ENCODE measurements at places on chromosomes 7 and 10. TPM values are rescaled to one million over a fixed set of nuclear protein-coding genes. Genes with fewer than 3 reads are reported as not detected.

The LRRC61 gene
- total RNA-seq, result 4.9 TPM

The ZNF3 gene
- 16.9 TPM for total RNA-seq

The TMEM178B gene
- 11.9 TPM for total RNA-seq

The MASTL gene
- 4.9 TPM for total RNA-seq

The GPR146 gene
- 8.8 TPM for total RNA-seq

The PIK3CG gene
- 3.1 TPM for total RNA-seq

The HABP2 gene
- 9.2 TPM for total RNA-seq

- no peak overlapping the region for H3K4me3 ChIP-seq
- H3K27me3 ChIP-seq, result no peaks in the 10 kb centered on the region
- H3K4me1 ChIP-seq, result peaks cover 15% of the 10 kb centered on the region
- H3K27ac ChIP-seq, result no peak overlapping the region
- DNase-seq, result no peak
Measured at GRCh38 chr10:11697718-11698527, 44.3 kb upstream of the ECHDC3 start.

- H3K4me3 ChIP-seq, result no peak overlapping the region
- H3K27ac ChIP-seq, result no peak overlapping the region
- H3K36me3 ChIP-seq, result no peaks in the 10 kb centered on the region
- peaks cover 26% of the 10 kb centered on the region for H3K4me1 ChIP-seq
Measured at GRCh38 chr7:1105189-1105588, 17.3 kb downstream of the GPER1 start.

- peaks cover 10% of the 10 kb centered on the region for H3K4me1 ChIP-seq
- no peak overlapping the region for H3K27ac ChIP-seq
- H3K27me3 ChIP-seq, result no peaks in the 10 kb centered on the region
Measured at GRCh38 chr7:123773481-123773880, 24.7 kb upstream of the WASL start.

DNA sequence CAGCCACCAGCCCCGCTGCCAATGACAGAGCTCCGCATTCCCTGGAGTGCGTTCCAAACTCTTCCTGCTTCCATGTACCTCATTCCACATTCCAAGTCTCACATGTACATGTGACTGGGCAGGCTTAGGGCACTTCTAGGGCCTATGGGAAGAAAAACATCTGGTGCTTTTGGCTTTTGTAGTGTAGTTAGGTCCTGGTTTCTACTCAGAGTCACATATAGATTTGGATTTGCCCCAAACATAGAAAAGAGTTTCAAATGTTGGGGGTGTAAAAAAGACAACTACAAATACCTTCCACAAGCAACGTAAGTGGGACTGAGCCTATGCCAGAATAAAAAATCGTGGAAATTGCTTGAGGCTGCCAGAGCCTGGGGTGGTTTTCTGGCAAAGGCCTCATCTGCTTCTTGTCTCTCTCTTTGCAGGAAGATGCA is 84.1 kb downstream of the ZNF467 start:
- H3K36me3 ChIP-seq, result no peaks in the 10 kb centered on the region
- peaks cover 6% of the 10 kb centered on the region for H3K4me1 ChIP-seq
- no peak overlapping the region for H3K4me3 ChIP-seq
- H3K27ac ChIP-seq, result no peak overlapping the region

GRCh38 chr10:122310311-122311050 is 39.4 kb downstream of the BTBD16 start:
- no peaks in the 10 kb centered on the region for H3K36me3 ChIP-seq
- DNase-seq, result peak; percentile 85
- no peak overlapping the region for H3K4me3 ChIP-seq
- peak overlapping the region; percentile 69 for H3K27ac ChIP-seq
- H3K27me3 ChIP-seq, result no peaks in the 10 kb centered on the region

GRCh38 chr7:35805876-35806275 is 5.0 kb downstream of the SEPTIN7 start:
- H3K27me3 ChIP-seq, result no peaks in the 10 kb centered on the region
- H3K36me3 ChIP-seq, result no peaks in the 10 kb centered on the region
- DNase-seq, result no peak
- no peak overlapping the region for H3K27ac ChIP-seq

GRCh38 chr10:114876169-114876568 is 54.6 kb downstream of the FHIP2A start:
- no peaks in the 10 kb centered on the region for H3K27me3 ChIP-seq
- no peak overlapping the region for H3K27ac ChIP-seq
- DNase-seq, result no peak
- no peaks in the 10 kb centered on the region for H3K36me3 ChIP-seq
- peaks cover 8% of the 10 kb centered on the region for H3K4me1 ChIP-seq

DNA sequence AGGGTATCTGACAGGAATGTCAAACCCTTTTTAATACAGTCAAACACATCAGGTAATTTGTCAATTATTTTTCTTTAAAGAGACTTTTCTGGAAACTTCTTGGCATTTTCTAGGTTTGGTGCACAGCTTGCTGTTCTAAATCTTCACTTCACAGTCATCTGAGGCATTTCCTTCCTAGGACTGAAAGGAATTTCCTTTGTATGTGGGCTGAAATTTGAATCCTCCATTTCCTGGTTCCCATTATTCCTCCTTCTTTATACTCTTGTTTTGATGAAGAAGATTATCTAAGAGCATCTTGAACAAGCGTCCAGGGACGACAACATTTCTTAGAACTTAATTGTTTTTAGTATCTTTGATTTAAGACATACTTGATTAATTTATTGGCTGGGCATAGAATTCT is 24.9 kb downstream of the CALD1 start:
- DNase-seq, result no peak
- H3K4me1 ChIP-seq, result no peaks in the 10 kb centered on the region
- no peaks in the 10 kb centered on the region for H3K36me3 ChIP-seq
- no peak overlapping the region for H3K27ac ChIP-seq
- H3K4me3 ChIP-seq, result no peak overlapping the region

DNA sequence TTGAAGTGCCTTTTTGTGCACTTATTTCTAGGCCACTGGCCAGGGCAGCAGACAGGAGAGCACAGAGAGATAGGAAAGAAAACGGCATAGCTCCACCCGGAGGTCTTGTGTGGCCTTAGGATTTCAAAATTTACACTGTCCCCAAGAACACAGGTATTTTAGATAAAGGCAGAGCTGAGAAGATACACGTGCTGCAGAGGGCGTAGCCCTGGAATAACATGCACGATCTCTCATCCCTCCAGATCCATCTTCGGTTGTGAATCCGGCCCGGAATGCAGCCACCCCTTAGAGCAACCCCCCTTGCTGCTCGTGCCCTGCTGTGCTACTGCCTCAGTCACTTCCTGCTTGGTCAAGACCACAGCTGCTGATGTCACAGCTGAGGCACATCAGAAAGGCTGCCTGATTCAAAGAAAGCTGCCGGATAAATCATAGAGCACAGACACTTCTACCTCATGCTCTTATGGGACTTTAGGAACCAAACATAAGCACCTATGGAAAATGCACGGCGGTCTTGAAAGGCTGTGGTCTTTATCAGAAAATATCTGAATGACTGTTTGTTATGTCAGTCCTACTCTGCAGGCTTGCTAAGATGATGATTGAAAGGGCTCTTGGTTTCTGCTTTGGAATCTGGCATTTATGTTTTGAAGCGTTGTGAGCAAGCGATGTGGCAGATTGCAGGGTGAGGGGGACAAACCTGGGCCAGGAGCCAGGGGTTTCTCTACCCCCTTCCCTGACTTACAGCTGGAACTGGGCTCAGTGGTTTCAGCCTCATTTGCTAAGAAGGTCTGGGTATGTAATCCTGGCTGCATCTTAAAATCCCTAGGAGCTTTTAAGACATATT is 152.0 kb downstream of the SVIL start:
- H3K27ac ChIP-seq, result no peak overlapping the region
- peaks cover 14% of the 10 kb centered on the region for H3K36me3 ChIP-seq
- no peak overlapping the region for H3K4me3 ChIP-seq
- DNase-seq, result no peak
- H3K27me3 ChIP-seq, result no peaks in the 10 kb centered on the region
- peaks cover 5% of the 10 kb centered on the region for H3K4me1 ChIP-seq

DNA sequence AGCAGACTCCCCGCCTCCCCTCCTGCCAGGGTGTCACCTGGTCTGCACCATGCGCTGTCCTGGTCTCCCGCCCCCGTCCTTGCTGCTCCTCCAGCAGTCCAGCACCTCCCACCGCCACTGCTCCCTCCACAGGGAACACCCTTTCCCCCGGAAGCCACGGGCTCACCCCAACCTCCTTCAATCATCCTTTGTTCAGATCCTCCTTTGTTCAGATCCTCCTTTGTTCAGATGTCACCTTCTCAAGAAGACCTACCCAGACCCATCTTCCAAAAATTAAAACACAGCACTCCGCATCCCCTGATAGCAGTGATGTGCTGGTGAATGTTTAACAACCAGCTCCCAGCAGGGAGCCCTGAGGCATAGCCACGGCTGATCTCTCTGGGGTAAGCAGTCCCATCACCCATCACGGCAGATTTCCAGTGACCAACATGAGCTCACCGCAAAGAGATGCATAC is 237.7 kb downstream of the USP6NL start:
- no peak overlapping the region for H3K4me3 ChIP-seq
- H3K27me3 ChIP-seq, result no peaks in the 10 kb centered on the region
- H3K4me1 ChIP-seq, result no peaks in the 10 kb centered on the region
- DNase-seq, result no peak

DNA sequence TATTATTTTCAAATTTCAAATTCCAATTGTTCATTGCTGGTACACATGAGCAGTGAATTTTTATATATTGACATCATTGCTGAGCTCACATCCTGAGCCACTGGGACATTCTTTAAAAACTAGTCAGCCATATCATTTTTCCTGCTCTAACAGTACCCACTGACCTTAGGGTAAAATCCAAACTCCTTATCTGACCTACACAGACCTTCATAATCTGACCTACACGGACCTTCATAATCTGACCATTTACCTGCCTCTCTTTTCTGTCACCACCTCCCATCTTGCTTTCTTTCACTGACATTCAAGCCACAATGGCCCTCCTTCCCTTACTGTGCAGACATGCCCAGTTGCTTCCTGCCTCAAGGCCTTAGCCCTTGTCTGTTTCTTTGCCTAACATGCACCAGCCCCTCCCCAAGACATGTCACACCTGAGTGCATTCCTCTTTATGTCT is 16.1 kb upstream of the CUZD1 start:
- no peaks in the 10 kb centered on the region for H3K36me3 ChIP-seq
- no peak overlapping the region for H3K27ac ChIP-seq
- no peak for DNase-seq
- no peak overlapping the region for H3K4me3 ChIP-seq
- peaks cover 38% of the 10 kb centered on the region for H3K4me1 ChIP-seq

DNA sequence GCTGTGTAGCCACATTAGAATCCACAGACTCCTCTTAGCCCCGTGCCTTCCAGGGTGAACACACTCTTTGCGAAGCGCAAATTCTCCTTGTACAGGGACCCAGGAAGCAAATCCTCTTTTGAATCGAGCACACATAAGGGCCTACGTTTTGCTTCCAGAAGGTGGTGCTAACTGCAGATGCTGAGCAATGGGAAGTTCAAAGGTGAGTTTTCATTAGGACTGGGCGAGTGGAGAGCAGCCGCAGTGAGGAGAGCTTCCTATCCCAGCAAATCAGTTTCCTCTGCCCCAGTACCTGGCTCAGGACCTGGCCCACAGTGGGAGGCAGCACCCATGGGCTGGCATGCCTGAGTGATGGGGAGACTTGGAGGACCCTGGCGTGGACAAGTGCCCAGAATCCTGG is 23.5 kb upstream of the GPR26 start:
- no peaks in the 10 kb centered on the region for H3K4me1 ChIP-seq
- no peaks in the 10 kb centered on the region for H3K36me3 ChIP-seq
- H3K4me3 ChIP-seq, result no peak overlapping the region
- no peak for DNase-seq
- H3K27me3 ChIP-seq, result no peaks in the 10 kb centered on the region

- H3K27ac ChIP-seq, result no peak overlapping the region
- no peak overlapping the region for H3K4me3 ChIP-seq
- H3K4me1 ChIP-seq, result no peaks in the 10 kb centered on the region
- H3K27me3 ChIP-seq, result no peaks in the 10 kb centered on the region
- no peaks in the 10 kb centered on the region for H3K36me3 ChIP-seq
- no peak for DNase-seq
Measured at GRCh38 chr7:129066290-129067131, 11.6 kb upstream of the TNPO3 start.

GRCh38 chr10:29839826-29840515 is 205.2 kb upstream of the SVIL start:
- peak; percentile 71 for DNase-seq
- peaks cover 48% of the 10 kb centered on the region for H3K4me1 ChIP-seq
- H3K27me3 ChIP-seq, result no peaks in the 10 kb centered on the region
- H3K27ac ChIP-seq, result peak overlapping the region; percentile 51

DNA sequence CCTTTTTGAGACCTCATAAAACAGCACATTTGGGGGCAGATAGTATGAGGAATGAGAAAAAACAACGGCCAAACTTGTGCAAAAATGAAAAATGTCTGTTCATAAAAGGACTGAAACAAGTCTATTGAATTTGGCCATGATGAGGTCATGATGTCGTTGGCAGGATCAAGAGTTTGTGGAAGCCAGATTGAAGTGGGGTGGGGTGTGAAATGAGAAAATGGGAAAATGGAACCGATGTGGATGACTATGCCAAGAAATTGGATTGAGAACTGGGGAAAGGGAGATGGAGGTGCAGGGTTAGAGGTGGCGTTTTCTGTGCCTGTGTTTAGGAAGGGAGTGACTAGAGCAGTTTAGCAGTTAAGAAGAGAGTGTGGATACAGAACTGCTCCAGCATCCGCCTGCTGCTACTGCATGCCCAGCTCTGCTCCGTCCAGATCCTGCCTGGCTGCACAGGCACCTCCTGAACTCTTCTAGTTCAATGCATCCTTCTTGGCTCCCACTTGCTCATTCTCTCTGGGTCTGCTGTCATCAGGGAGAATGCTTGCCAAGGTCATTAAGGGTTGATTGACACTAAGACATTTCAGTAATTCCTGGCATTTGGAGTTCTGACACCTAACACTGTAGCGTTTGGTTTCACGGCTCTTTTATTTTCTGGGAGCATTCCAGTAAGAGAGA is 111.9 kb downstream of the GALNT17 start:
- H3K27me3 ChIP-seq, result no peaks in the 10 kb centered on the region
- no peak overlapping the region for H3K27ac ChIP-seq
- peaks cover 11% of the 10 kb centered on the region for H3K4me1 ChIP-seq
- DNase-seq, result no peak
- H3K36me3 ChIP-seq, result no peaks in the 10 kb centered on the region

DNA sequence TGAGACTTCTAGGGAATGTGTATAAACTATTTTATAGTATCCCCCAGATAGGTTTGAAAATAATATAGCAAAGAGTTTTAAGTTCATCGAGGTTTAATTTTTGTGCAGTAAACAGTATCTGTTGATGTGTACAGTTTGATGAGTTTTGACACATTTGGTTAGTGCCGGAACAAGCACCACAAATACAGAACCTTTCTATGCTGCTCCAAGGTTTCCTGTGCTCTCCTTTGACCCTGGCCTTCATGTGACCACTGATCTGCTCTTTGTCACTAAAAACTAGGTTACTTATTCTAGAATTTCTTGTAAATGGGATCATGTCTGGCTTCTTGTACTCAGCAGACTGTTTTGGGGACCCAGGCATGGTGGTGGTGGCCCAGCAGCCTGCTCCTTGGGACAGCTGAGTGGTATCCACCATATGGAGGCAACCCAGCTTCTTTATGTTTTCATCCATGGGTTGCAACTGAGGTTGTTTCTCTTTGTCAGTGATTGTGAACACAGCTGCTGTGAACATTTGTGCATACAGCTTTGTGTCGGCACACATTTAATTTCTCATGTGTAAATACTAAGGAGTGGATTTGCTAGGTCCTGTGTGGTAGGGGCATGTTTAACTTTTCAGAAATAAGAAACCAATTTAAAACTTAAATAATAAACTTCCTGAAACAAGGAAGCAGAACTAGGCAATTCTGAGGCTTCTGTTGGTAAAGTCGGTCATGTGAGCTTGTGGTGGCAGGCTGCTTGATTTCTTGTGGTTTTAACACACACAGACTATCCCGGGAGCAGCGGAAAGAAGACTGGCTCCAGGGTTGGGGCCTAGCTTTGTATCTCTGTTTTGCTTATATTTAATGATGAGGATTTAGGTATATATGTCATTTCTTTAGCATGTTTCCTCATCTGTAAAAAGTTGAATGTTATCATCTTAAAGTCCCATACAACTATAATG is 219.4 kb downstream of the ABCA13 start:
- no peak overlapping the region for H3K27ac ChIP-seq
- no peaks in the 10 kb centered on the region for H3K36me3 ChIP-seq
- no peaks in the 10 kb centered on the region for H3K27me3 ChIP-seq
- no peaks in the 10 kb centered on the region for H3K4me1 ChIP-seq
